ENCODE measurements at places on chromosomes 3 and 15.

GRCh38 chr3:157384491-157384890, 52.2 kb upstream of the PTX3 start:
- DNase-seq, result no peak

DNA sequence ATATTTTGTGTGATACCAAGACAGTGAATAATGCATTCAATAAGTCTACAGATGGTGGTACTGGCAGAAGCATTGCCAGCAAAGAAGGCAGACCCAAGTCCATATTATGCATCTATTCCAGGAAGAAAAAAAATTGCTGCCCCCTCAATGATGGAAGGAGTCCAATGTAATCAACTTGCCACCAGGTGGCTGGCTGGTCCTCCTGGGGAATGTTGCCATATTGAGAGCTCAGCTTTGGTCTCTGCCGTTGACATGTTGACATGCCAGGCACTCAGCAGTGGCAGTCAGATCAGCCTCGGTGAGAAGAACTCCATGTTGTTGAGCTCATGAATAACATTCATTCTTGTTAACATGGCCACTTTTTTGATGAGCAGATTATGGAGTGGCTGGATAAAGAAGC, 298.5 kb downstream of the IGSF11 start:
- no peak for DNase-seq

GRCh38 chr3:72907131-72907711, 19.4 kb downstream of the GXYLT2 start:
- no peak for DNase-seq

- no peak for DNase-seq
Observed at GRCh38 chr15:57138349-57138788, 219.9 kb downstream of the TCF12 start.

GRCh38 chr3:27094721-27095120, 274.5 kb downstream of the NEK10 start:
- no peak for DNase-seq

DNA sequence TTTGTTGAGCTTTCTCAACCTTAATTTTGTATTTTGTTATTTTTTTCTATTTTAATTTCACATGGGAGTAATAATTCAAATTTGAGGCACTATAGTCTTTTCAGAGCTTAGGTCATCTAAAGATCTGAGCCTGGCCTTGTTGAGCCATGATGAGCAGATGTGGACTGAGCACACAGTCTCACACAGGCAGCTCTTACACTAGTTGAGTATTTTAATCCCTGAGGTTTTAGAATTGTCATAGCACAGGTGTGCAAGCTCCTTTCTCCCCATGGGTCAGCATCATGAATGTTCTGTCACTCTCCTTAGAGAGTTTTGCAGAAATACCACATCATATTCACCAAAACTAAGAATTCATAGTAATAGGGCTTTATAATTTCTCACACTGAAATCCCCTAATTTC, 4.9 kb downstream of the ZBTB38 start:
- DNase-seq, result no peak

- DNase-seq, result no peak
Observed at GRCh38 chr3:14216257-14217048, 37.8 kb downstream of the LSM3 start.

- DNase-seq, result no peak
Observed at GRCh38 chr3:116051040-116051439, 394.2 kb downstream of the LSAMP start.

GRCh38 chr3:124629497-124629896, 100.8 kb upstream of the UMPS start:
- DNase-seq, result no peak

DNA sequence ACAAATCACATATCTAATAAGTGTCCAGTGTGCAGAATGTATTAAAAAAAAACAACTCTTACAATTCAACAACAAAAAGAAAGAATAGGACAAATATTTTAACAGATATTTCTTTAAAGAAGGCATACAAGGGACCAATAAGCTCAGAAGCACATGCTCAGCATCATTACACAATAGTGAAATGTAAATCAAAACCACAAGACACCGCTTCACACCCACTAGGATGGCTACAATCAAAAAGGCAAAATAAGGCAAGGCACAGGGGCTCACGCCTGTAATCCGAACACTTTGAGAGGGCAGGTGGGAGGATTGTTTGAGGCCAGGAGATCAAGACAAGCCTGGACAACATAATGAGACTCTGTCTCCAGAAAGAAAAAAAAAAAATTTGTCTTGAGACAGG, 255.6 kb downstream of the MAGI1 start:
- no peak for DNase-seq

DNA sequence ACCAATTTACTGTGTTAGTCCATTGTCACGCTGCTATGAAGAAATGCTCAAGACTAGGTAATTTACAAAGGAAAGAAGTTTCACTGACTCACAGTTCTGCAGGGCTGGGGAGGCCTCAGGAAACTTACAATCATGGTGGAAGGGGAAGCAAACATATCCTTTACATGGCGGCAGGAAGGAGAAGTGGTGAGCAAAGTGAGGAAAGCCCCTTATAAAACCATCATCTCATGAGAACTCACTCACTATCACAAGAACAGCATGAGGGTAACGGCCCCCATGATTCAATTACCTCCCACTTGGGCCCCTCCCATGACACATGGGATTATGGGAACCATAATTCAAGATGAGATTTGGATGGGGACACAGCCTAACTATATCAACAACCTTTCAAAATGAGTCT, 20.2 kb downstream of the USF3 start:
- no peak for DNase-seq

DNA sequence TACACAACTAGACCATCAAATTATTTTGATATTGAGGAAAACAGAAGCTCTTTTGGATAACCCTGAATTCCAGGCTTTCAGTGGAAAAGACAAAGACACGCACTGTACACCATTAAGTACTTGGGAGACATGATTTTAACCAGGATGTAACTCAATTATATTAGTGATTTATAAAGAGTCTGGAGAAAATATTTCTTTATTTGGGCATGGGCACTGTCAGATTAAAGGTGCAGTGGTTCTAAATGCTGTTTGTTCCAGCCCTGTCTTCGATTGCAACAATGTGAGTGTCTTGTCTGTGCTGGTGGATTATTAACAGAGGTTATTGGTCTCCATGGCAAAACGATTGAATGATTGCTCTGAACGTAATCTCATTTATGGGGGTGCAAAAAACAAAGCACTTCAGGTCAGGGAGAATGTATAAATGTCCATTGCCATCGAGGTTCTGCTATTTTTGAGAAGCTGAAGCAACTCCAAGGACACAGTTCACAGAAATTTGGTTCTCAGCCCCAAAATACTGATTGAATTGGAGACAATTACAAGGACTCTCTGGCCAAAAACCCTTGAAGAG, at the start of gene TM4SF4:
TM4SF4 (plus strand) TSS at position 448 of the 568 bp plus-strand sequence. CDS start 181 bp downstream, outside the sequence.
- no peak for DNase-seq

DNA sequence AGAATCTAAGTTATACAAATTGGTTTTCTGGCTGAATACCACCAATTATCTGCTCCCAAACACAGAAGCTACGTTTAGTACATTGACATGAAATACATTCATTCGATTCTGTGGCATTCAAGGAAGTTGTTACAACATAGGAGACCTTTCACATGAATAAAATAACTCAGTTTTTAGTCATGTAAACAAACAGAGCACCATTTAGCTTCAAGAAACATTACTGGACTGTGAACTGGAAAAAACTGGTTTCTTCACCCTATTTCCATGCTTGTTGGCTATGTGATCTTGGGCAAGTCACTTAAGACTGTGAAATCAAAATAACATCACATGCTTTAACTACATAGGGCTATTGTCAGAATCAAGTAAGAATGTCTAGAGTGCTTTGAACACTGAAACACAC, 46.2 kb downstream of the NRG4 start:
- no peak for DNase-seq

DNA sequence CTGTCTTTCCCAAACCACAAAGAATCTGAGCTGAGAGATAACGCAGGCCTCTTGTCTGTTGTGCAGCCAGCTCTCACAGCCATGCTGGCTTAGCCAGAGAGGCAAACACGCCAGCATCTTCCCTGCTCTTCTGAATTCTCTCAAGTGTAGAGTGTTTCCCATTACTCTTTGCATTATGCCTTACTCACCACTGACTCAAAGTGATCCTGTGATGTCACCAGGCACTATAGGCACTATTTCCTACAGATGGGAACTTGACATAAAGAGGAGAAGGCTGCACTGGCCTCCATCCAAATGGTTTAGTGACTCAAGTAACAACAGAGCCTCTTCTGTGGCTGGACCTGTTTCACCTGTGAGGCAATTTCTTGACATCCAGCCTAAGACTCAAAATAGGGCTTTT, 44.4 kb downstream of the PDZRN3 start:
- DNase-seq, result no peak

- no peak for DNase-seq
Observed at GRCh38 chr3:94028093-94028837, at the start of gene STX19. Gene STX19 (minus strand): TSS chr3:94028597. CDS start chr3:94015269, 13,328 bp downstream.

- DNase-seq, result no peak
Observed at GRCh38 chr15:29770796-29771195, 51.5 kb downstream of the TJP1 start.

- DNase-seq, result no peak
Observed at GRCh38 chr3:35739181-35739809, 100.0 kb downstream of the ARPP21 start.

DNA sequence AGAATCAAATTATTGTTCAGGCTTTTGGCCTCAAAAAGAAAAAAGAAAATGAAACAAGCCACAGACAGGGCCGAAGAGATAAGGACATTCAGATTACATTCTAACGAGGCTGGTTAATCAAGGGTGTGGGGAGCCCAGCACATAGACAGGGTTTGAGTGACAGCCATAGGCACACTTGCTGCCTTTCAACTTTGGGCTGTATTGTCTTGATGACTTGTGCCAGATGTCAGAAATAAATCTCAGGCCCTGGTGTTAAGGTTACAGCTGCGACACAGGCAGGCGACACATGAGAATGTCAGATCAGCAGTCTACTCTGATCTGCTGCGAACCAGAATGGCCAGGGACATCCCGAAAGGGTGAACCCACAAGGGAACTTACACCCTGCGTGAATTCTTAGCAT, 231.2 kb upstream of the ARRDC4 start:
- DNase-seq, result no peak

DNA sequence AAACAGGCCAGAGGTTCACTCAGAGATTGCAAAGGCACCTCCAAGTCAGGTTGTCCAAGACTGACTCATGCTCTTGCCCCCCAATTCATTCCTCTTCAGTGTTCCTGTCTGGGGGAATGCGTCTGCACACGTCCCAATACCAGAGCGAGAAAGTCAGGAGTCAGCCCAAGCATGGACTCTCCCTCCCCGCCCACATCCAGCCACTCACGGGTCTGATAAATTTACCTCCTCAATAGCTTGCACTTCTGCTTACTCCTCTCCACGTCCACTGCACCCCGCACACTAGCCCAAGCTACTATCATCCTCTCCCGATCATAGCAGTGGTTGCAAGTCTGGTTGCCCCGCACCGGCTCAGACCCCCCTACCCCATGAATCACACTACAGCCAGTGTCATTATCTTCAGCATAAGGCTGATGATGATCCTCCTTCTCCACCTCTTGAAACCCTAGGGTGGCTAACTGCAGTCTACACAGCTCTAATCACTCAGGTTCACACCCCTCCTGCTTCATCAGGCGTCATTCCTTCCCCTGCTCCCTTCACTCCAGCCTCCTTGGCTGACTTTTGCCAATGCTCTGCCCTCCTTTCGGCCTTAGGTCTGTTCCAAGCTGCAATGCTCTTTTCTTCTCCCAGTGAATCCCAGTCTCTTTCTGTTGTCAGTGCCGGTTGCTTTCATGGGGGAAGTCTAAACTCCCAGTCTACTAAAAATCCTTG, 27.6 kb upstream of the MYO1E start:
- no peak for DNase-seq

- DNase-seq, result no peak
Observed at GRCh38 chr3:67653425-67654098, 850 bp downstream of the SUCLG2 start.

- DNase-seq, result no peak
Observed at GRCh38 chr3:152051501-152052404, 178.3 kb downstream of the SUCNR1 start.

DNA sequence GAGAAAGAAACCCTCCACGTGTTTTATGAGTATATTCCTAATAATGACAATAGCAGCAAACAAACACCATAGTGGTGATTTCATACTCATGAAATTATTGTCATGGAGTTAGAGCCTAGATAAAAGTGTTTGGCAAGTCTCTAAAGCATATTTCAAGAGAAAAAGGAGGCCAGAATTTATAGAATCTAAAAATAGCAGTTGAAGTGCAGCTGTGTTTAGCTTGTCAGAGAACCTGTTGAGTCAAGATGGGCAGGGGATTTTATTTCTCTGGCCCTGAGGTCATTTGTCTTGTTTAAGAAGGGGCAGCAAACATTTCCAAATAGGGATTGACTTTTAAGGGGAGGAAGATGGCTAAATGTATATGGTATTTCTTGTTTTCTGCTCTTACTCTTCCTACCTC, 279.6 kb upstream of the CTDSPL start:
- no peak for DNase-seq

DNA sequence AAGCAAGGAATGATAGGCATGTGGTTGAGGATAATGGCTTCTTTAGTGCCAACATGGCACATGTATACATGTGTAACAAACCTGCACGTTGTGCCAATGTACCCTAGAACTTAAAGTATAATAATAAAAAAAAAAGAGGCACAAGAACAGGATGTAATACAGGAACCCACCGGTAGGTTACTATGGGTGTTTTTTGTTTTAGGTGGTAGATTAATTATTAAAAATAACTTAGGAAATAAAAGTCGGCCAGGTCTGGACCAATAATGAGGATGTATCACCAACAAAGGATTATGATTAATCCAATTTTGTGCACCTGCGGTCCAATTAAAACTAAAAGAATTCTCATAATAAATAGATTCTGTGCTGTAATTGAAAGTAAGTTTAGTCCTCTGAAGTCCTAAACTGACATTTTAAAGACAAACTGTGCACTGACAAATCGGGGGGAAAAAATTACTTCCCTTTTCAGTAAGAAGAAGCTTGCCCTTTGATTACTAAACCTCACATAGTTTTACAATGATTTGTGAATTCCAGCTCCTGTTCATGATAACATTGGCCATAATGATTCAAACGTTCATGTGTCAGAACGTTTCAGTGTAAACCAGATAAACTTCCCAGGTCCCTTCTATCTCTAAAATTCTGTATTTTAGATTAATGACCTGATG, 62.2 kb downstream of the CASR start:
- no peak for DNase-seq

DNA sequence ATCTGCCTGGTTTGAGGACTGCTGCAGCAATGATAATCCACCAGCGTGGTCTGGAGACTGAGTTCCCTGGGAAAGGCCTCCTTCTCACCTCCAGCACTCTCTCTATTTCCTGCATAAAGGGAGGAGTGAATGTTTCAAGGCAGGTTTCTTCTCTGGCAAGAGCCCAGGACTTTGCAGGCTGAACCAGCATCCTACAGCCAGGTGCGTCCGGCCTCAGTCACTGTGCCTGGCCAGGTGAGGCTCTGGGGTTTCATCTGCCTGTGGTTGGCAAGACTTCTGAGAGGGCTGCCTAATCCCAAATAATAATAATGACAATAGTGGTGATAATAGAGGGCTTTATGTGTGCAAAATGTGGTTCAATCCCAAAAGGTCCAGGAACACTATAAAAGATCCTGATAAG, 269.0 kb upstream of the TBC1D5 start:
- no peak for DNase-seq

All from stimulated activated CD8-positive, alpha-beta memory T cell treated with anti-CD3 and anti-CD28 coated beads, Interleukin-4, amount 100 ng/mL, for 1 hour (primary cell).